NCI-H774 (cell line): ENCODE measurements at places on chromosomes 2 and 18.

GRCh38 chr18:65587491-65587890 is 163.3 kb upstream of the CDH7 start:
- no peak for DNase-seq

GRCh38 chr2:238916875-238917590 is 69.1 kb downstream of the TWIST2 start:
- no peak for DNase-seq

DNA sequence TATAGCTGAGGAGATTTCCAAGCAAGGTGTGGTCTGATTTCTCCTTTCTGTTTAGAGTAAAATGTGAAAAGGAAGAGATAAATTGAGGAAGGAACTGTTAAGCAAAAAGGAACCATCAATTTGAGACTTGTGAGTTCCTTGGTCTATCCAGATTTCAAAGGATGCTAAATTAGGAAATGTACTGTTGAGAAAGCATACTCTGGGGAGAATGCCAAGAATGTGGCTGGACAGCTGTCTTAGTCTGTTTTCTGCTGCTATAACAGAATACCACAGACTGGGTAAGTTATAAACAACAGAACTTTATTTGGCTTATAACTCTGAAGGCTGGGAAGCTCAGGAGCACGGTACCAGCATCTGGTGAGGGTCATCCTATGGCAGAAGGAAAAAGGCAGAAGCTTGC is 1097.2 kb downstream of the TDRD15 start:
- no peak for DNase-seq

GRCh38 chr2:69242651-69243051 is 144.4 kb downstream of the GFPT1 start:
- DNase-seq: no peak

DNA sequence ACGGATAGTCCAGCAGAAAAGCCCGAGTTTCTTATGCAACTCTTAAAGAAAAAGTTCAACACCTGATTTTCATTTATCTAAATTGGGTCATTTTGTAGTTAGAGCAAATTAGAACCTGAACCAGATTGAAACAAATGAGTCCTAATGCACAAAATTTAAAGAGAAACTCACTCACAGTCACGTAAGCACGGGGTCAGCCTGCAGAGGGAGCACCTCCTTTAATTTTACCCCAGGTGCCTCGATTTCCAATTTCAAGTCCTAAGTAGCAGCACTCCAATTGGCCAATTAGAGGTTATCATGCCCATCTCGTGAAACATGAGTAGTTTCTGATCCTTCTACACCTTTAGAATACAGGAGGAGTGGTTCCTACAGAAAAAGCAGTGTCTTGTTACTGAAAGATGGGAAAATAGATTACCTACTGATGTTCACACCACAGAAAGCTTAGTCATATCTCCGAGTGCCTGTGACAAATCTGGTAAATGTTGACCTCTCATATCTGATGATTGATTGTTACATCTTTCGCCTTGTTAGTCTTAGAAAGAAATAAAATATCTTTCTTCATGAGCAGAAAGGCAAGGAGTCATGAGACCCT is 1929.8 kb upstream of the LRRTM1 start:
- no peak for DNase-seq

DNA sequence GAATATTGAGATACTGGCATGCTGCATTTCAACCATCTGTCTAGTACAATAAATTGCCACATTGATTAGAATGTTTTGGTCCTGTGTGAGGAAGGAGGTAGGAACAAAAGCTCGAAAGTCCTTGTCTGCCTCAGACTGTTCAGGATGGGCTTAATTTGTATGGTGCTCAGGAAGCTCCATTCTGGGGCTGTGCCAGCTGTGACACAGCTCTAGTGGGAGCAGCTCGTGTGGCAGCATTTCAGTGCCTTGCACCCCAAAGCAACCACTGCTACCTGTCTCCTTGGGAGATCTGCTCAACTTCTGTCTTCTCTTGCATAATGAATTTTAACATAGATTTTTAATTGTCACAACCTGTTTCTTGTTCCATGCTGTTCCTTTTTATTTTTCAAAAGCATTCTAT is 144.4 kb upstream of the THUMPD2 start:
- no peak for DNase-seq

- DNase-seq: no peak
These were observed 1.1 kb downstream of the ENOSF1 start for GRCh38 chr18:711310-711656.
